ENCODE measurements at places on chromosomes 11 and 22.

DNA sequence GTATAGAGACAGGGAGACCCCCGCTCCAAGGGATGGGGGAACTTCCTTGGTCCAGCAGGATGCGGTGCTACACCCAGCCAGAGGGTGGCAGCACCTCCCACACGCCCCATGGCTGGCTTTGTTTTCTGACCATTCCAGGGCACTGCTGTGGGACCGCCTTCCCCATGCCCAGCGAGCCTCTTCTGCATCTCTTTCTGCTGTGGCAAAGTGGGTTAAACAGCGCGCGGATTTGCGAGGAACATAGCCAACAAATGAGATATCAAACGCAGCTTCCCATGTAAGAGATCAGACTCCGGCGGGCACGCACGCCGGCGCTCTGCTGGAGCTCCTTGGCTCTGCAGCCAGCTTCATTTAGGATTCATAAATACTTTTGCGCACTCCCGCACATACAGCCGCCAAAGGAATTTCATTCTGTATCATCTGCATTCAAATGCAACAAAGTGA lies 485.8 kb upstream of the CADM1 start:
- no peak for DNase-seq

DNA sequence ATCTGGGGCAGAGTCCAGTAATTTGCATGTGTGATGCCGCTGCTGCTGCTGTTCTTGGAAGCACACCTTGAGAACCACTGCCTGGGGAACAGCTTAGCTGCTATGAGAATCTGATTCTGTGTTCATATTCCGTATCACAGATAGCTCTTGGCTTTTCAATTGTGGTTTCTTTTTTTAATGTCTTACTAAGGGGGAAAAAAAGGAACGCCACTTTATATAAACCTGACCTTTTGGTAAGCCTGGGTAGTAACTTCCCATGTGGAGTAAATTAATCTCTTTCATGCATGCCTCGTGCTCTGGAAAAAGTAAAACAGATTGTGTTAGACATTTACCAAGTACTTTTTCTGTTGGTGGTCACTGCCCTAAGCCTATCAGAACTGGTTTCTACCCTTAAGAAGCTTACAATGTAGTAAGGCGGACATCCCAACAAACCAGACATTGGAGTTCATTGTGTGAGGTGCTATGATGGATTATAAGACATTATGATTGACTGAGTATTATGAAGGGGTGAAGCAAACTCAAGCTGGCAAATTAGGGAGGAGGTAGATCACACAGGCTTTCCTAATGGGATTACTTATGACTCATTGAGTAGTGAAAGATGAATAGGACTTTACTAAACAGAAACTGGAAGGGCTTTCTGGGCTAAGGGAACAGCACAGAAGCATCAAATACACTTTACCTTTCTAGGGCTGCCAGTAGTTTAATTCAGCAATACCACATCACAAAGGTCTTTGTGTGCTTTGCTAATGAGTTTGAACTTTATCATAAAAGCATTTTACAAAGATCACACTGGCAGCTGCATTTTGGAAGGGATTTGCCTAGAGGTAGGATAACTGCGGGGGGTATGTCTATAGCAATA lies 64.7 kb downstream of the MAML2 start:
- DNase-seq: no peak

- DNase-seq: no peak
Observed at GRCh38 chr22:39938509-39939111, 21.6 kb upstream of the TMA7B start.

DNA sequence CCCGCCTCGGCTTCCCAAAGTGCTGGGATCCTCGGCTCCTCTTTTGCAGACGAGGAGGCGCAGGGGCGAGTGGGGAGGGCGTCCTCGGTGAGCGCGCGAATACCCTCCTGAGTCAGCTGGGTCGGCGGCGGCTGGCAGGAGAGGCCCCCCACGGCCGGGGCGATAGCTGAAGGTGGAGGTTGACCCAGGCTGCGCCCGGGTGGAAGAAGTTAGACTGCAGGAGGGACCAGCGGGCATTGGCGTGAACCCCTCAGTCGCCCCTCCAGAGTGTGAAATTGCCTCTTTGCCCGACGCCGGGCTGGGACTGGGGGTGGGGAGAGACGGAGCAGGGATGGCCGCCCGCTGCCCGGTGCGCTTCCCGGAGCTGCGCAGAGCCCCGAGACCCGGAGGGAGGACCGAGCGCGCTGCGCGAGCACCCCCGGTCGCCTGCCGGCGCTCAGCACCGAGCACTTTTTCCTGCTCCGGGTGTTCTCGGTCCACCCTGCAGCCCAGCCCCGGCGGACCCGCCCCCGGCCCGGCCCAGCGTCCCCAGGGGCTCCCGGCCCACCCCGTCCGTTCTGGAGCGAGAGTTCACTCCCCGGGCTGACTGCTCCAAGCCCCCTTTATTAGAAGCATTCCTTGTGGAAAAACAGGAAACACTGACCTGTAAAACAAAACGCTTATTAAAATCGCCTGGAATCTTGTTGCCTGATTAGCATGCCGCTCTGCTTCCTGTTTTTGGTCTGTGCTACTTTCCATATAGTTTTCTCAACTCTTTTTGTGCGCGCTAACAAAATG lies 13.7 kb upstream of the CPT1A start:
- DNase-seq: no peak

DNA sequence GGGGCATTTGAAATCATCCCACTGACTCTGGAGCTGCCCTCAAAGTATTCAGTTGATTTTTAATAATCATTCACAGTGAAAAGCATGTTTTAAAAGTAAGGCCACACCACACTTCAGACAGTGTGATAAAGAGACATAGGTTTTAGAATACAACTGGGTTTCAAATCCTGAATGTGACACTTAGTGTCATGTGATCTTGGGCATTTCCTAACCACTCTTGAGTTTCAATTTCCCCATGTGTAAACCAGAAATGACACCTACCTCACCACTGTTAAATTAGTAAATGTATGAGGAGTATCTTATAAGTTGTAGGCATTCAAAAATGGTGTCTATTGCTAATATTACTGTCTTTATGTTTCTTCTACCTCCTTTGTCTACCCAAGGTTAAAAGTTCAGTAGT lies 5.4 kb downstream of the TMEM123 start:
- DNase-seq: no peak
